ENCODE measurements at places on chromosomes 16 and 17.

- no peak for DNase-seq
Measured at GRCh38 chr17:80885947-80886582, 105.6 kb upstream of the CHMP6 start.

DNA sequence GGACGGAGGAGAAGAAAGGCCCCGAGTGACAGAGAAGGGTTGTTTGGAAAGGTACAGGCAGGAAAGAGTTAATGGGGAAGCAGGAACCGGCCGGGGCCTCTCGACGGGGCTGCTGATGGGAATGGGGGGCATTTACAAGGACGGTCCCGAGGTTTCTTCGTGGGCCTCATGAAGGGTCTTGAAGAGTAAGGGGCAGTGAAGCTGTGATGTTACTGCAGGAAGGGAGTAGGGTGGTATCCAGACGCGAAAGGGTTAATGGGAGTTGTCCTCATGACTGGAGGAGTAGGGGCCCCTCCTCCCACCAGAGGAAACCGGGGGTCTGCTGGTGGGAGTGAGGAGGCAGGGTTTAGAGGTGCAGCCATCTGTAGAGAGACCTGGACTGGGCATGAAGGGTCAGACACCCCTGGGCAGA lies 481 bp downstream of the PDK2 start:
- no peak for DNase-seq

DNA sequence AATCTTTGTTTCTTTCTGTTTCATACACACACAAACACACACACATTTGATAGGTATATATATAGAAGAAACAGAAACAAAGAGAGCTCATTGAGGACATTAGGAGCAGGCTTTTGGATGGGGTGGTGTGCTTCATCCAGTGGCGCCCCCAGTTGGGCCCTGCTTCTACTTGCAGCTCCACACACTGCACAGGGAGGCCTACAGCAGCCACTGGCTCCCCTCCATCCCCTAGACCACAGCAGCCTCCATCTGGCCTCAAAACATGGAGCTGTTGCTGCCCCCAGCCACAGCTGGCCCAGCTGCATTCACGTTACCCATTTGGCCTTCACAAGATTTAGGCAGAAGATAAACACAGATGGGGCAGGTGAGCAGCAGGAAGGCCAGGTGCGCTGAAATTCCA lies 33.1 kb upstream of the NF1 start:
- DNase-seq: no peak

DNA sequence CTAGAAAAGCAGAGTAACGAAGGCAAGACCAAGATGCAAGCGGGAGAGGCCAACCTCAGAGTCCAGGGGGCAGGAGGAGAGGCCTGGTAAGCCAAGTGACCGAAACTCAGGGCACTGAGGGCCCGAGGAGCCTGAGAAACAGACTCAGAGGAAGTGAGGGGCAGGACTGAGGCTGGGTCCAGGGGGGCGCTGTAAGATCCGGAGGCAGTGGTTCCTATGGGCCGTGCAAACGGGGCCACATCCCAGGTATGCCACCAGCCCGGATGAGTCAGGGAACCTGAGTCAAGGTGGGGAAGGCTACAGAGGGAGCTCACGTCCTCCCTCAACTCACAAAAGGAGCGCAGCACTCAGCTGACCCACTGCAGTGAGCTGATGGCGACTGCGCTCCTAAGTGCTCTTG lies 8.3 kb downstream of the ZDHHC7 start:
- no peak for DNase-seq

GRCh38 chr16:10383626-10384025 lies 2.2 kb upstream of the ATF7IP2 start:
- DNase-seq: no peak

GRCh38 chr16:1612320-1613111 lies at the start of gene CRAMP1:
Gene CRAMP1 (plus strand): TSS chr16:1612360. CDS start chr16:1614640, 2,280 bp downstream.
- DNase-seq: no peak

DNA sequence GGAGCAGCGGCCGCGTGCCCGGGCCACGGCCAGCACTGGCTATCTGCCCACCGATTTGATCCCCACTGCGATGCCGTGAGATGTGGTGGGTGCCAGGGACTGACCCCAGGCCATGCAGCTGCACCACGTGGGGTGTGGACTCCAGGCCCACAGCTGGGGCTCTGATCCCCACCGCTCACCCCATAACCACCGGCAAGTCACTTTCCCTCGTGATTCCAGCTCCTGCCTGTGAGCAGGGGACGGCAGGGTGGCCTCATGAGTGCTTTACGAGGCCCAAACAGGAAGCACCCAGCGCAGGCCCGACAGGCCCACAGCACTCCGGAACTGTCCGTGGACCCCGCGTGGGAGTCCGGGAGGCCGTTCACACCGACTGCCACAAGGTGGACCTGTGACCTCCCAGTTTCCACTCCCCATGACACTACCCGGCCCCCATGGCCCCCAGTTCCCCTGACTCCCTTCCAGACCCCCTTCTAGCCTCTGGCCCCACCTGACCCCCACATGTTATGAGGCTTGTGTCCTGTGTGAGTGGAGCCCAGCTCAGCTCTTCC lies 616 bp downstream of the PTX4 start:
- DNase-seq: no peak

DNA sequence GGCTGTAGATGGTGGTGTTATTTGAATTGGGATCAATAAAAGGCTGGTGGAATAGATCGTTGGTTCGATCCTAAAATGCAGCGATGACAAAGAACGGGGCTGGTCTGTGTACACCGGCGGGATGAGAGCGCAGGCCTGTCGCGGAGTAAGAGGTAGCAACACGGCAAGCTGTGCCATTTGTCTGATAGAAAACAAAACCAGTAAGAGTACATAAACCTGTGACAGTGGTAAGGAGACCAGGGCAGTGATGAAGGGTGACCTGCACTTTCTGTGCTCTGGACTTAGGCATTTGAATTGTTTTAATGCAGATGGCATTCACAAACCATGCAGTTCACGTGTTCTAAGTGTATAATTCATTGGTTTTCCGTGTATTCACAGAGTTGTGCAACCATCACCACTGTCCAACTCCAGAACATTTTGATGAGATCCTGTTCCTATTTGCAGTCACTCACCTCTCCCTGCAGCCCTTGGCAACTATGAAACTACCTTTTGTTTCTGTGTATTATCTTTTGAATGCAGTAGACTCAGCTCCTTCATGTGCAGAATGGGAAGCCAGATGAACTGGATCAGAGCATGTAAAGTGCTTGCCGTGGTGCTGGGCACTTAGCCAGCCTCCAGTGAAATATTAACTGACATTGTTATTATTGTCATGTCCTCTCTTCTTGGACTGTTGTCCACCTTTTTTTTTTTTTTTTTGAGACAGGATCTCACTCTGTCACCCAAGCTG lies 286.1 kb downstream of the SNX29 start:
- DNase-seq: no peak

- DNase-seq: no peak
Measured at GRCh38 chr17:57570724-57571344, 174.3 kb downstream of the CCDC182 start.

- DNase-seq: no peak
Measured at GRCh38 chr16:81493755-81494433, 49.3 kb downstream of the CMIP start.

- no peak for DNase-seq
Measured at GRCh38 chr17:58617563-58617962, 74.3 kb downstream of the TEX14 start.

- DNase-seq: no peak
Measured at GRCh38 chr17:30217054-30217453, 18.4 kb downstream of the SLC6A4 start.

DNA sequence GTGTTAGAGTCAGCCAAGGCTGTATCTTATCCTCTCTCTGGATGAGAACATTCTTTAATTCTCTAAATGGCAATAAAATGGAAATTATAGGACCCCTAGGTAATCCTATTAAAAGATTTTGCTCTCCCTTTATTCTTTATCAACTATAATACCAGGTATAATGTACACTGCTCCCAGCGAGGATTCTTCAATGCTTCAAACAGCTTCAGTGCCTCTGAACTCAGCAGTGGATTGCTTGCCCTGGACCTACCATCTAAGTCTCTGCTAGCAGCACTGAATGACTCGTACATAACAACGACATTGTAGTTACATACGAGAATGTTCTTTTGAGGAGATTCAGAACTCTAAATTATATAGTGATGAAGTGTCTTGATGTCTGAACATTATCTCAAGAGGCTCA lies 3.7 kb upstream of the OR3A2 start:
- no peak for DNase-seq

DNA sequence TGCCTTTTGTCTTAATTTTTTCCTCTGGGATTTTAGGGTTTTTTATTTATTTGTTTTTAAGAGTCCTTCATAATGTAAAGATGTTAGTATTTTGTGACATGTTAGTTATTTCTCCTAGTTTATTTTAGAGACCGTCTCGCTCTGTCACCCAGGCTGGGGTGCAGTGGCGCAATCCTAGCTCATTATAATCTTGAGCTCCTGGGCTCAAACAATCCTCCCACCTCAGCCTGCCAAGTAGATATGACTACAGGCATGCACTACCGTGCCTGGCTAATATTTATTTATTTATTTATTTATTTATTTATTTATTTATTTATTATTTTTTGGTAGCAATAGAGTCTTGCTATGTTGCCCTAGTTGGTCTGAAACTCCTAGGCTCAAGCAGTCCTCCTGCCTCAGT lies 37.4 kb upstream of the ARHGAP17 start:
- DNase-seq: no peak

GRCh38 chr16:66036793-66037715 lies 329.4 kb upstream of the CDH5 start:
- no peak for DNase-seq

DNA sequence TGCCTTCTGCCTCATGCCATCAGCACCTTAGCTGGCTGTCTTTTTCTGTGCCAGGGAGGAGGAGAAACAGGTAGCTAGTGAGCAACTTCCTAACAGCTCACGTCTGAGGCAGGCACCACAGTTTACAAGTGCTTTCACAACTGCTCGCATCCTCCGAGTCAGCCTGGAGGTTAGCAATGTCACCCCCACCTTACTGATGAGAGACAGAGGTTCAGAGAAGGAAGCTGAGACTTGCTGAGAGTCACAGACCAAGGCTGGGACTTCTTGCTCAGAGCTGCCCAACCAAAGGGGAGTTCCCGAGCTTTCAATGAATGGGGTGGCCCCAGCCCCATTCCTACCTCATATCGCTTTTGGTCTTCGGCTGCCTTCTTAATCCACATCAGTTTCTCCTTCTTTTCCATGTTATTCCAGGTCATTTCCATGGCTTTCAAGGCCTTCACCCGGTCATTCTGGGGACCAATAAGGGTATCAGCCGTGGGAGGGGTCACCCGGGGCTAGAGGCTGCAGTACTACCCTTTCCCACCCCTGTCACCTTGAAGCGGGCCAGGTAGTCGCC lies 9.6 kb downstream of the UBTF start:
- DNase-seq: no peak

DNA sequence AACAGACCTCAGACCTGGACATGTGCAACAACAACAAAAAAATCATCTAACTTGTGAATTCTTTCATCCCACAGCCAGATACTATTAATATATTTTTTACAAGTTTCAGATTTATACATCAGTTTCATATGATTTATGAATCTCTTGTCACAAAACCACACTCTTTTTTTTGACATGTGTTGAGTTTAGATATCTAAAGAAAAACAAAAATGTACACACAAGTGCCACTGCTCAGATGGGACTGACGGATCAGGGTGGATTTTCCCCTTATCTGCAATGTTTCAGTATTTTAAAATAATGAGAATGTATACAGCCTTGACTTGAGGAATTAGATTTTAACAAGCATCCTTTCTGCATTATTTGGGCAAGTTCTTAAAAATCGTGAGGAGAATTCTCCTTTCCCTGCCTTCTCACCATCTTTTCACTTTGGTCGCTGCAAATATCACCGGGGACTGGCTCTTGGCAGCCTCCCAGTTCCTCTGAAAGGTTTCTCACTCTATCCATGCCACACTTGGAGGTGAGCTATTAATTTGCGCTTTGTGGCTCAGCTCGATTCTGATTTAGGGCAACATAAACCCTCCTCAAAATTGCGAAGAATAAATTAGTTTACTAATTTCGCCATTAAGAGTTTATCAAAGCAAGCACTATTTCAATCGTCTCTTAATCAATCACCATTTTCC lies 225.7 kb downstream of the XYLT1 start:
- no peak for DNase-seq

GRCh38 chr17:29347831-29348629 lies 42.1 kb upstream of the TAOK1 start:
- no peak for DNase-seq

DNA sequence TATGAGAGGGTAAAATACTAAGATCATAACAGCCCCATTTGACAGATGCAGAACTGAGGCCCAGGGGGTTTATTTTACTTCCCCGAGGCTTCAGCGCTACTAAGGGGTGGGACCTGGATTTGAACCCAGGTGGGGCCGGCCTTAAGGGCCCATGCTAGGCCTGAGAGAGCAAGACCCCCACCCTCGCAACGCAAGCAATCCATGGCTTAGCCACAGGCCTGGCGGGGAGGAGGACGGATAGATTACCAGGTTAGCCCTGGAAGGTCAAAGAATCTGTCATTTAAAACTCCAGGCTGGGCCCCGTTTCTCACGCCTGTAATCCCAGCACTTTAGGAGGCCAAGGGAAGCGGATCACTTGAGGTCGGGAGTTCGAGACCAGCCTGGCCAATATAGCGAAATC lies 1.9 kb upstream of the CDH3 start:
- DNase-seq: no peak

DNA sequence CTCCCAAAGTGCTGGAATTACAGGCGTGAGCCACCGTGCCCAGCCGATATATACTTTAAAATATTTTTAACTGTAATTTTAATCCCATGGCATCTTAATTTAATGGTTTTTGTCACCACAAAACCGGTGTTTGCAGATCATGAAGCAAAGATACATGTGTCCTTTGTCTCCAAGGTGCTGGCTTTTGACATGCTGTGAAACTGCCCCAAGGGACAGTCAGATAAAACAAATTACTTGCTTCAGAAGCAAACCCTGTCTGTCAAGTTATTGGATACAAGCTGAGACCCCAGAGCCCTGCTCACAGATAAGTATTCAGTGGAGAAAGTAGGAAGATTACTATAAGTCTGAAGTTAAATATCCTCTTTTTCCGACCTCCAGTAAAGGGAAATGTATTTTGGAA lies 39.8 kb downstream of the ARL4D start:
- DNase-seq: no peak

- DNase-seq: no peak
Measured at GRCh38 chr17:32913593-32913992, 14.4 kb upstream of the TMEM98 start.

DNA sequence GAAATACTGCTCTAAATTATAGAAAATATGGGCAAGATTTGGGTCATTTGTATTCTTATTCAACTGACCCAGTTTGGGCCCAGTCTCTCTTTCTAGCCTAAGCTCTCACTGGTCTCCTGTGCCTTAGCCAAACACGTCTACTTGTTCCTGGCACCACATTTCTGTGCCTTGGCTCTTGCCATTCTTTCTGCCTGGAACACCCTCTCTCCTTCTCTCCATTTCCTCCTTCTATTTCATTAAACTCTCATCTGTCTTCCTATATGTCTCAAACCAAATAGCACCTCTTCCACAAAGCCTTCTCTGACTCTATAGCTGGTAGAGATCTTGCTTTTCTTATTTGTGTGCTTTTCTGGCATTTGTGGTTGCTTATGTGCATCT lies 37.7 kb upstream of the NUFIP2 start:
- DNase-seq: no peak
